Naive thymus-derived CD4-positive, alpha-beta T cell (primary cell): ENCODE measurements at places on chromosomes 2 and 18.

- DNase-seq, result no peak
These were observed 22.6 kb upstream of the ITGA6 start for GRCh38 chr2:172404824-172405223.

- no peak for DNase-seq
These were observed 90.9 kb upstream of the KLF7 start for GRCh38 chr2:207256476-207257207.

DNA sequence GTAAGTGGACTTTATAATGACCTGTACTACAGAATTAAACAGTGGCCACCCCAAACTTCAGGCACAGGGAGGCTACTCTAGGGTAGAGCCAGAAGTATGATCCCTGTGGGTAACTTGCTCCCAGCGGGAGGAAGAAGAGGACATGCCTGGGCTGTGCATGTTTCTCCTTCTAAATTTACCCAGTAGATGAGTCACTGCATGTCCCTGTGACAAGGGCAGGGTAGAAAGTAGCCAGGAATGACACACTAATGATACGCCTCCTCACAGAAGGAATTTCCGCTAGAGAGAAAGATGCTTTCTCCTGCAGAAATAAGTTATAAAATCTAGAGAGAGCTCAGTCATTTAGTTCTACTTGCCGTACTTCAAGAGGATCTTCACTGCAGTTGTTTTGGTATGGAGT is 7.5 kb downstream of the ACYP2 start:
- no peak for DNase-seq

GRCh38 chr2:180669016-180669415 is 311.4 kb upstream of the UBE2E3 start:
- DNase-seq, result no peak

- no peak for DNase-seq
These were observed 3.7 kb upstream of the HES6 start for GRCh38 chr2:238243496-238244076.

DNA sequence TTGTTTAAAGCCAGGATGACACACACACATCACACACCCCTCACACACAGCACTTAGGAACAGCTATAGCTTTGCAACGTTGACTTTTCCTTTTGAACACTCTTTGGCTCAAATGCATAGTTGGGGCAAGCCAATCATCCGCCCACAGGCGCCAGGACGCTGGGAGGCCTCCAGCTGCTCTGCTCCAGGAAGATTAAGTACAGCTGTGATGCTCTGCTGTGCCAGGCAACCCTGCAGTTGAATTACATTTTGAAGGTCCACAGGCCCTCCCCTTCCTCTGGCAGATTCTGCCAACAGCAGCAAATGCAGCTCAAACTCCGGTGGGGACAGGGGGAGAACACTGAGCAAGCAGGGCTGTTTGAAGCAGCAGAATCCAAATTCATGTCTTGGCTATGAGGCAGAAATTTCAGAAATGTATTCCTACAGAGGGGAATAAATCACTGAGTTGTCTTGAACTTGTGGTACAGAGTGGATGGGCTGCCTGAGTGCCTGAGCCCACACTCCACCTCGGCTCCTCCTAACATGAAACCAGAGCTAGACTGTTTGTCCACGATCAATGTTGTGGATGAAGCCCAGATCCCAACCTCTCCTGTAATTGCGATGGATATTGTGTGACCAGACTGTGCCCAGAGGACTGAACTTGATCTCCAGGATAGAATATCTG is 86.5 kb upstream of the PPP1CB start:
- no peak for DNase-seq

DNA sequence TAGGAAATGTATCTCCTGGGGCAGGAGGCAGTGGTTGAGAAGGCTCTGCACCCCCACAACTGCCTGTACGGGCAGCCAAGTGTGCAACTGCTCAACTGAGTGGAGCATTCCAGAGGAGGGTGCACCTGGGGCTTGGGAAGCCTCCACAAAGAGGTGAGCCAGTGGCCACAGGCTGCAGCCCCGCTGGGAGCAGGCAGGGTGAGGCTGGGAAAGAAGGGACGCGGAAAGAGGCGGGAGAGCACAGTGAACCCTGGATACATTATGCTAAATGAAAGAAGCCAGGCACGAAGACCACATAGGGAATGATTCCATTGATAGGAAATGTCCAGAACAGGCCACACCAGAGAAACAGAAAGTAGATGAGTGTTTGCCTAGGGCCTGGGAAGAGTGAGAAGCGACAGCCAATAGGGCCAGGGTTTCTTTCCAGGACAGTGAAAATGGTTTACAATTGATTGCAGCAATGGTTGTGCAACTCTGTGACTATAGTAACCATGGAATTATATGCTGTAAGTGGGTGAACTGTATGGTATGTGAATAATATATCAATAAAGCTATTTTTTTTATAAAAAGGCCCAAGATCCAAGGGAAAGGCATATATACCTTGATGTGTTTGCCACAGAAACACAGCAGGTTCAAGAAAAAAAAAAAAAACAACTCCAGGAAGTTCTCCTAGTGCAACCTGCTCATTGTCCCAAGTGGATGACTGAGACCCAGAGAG is 82.4 kb downstream of the DDX1 start:
- DNase-seq, result no peak

DNA sequence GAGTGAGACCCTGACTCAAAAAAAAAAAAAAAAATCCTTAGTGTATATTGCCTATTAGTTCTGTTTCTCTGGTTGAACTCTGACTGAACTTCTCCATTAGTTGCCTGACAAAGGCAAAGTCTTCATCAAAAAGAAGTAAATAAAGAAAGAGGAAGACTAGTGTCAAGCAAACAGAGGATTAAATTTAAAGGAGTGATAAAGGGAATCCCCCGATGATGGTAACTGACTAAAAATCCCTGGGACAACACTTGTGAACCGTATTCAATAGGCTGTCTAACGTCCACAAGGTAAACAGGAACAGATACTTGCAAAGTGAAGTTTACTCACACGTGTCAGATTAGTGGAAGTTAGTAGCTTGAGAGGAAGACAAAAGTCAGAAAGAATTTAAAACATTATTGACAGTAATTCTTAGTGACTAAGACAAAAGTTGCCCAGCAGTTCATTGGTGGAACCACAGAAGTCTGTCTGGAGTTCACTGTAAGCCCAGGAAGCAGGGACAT is 26.2 kb upstream of the SPOPL start:
- no peak for DNase-seq

- no peak for DNase-seq
These were observed 338.4 kb downstream of the FIGN start for GRCh38 chr2:163397451-163397850.

- no peak for DNase-seq
These were observed 25.3 kb upstream of the SEMA4C start for GRCh38 chr2:96895032-96895745.
